NCI-H1930 (cell line): ENCODE measurements at places on chromosomes 1 and 21.
A peak's percentile ranks its signal among the peaks of the same experiment; 100 is the strongest.

GRCh38 chr1:56992318-56993125 is 26.7 kb upstream of the C8B start:
- DNase-seq: no peak

GRCh38 chr1:91643431-91643830 is 142.8 kb downstream of the CDC7 start:
- no peak for DNase-seq

- DNase-seq: peak; percentile 65
These were observed 699 bp downstream of the MAP3K6 start for GRCh38 chr1:27366113-27366410.

DNA sequence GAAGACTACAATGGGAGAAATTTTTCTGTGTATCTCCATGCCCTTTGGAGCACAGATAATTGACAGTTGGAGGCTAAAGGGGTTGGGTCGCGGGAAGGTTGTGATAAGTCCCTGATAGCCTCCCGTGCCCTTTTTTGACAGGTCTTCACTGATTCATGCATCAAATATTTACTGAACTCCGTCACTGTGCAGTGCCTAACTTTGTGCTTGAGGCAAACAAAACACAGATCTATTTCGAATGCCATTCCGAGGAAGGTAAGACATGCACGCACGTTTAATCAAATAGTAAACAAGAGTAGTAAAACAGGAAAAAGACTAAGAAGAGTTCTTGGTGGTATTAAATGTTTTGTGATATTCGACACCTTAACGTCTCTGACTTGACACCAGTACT is 494 bp upstream of the PIP5K1A start:
- no peak for DNase-seq

DNA sequence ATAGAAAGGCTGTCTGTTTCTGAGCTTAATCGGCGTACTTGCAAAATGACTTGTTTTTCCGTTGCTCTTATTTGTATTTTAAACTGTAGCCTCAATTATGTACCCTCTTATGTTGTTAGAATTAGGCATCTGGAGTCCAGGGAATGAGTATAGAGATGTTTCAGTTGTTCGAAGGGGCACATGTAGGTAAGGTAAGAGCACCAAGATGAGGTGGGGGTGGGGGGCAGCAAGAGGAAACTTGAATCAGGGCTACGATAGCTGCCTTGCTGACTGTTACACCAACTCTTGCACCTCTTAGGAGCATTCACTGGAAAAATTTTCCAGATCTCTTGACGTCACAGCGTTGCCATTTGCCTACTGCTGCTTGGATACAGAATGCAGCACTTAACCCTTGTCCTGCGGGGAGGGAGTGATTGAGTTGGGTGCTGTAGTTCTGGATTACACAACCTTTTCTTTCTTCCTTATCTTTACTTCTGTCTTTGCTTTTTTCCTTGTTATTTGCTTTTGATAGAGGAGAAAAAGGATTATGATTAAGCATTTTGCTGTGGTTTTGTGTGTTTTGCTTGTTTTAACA is 3.2 kb downstream of the ATP1B1 start:
- no peak for DNase-seq
